ENCODE measurements at places on chromosomes 11 and 22.

- DNase-seq: no peak
Observed at GRCh38 chr22:20076627-20077172, 3.3 kb upstream of the DGCR8 start.

DNA sequence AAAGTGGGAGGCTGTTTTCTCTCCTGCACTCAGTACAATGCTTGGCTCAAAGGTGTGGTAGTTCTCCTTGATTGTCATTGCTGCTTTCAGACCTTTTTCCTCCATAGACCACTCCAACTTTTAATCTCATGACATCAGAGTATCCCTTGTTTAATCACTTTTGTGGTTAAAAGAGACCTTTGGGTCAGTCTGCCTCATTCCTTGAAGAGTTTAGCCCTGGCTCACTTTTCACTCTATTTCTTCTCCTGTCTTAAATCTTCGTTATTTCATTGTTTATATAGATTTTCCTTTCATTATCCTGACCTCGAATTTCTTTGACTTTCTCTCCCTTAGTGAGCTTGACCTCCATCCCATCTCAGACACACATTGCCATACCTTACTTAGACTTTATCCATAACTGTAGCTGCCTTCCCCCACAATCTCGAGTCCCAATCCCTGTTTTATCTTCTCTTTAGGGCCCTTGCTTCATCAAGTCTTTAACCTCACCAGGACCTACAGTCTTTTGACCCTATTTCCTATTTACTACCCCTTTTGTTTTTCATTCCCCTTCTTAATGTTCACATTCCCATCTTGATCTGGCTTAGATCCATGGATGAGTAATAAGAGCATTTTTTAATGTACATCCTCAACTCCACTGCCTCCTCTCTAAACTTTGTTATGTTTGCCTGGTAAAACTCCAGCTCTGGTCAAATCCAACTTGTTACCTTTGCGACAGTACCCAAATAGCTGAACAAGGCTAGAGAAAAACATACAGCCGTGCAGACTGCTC, 9.5 kb downstream of the ATXN10 start:
- DNase-seq: no peak

- no peak for DNase-seq
Observed at GRCh38 chr11:9571071-9571762, 2.3 kb upstream of the WEE1 start.

GRCh38 chr22:21991304-21991596, 8.7 kb upstream of the TOP3B start:
- no peak for DNase-seq

DNA sequence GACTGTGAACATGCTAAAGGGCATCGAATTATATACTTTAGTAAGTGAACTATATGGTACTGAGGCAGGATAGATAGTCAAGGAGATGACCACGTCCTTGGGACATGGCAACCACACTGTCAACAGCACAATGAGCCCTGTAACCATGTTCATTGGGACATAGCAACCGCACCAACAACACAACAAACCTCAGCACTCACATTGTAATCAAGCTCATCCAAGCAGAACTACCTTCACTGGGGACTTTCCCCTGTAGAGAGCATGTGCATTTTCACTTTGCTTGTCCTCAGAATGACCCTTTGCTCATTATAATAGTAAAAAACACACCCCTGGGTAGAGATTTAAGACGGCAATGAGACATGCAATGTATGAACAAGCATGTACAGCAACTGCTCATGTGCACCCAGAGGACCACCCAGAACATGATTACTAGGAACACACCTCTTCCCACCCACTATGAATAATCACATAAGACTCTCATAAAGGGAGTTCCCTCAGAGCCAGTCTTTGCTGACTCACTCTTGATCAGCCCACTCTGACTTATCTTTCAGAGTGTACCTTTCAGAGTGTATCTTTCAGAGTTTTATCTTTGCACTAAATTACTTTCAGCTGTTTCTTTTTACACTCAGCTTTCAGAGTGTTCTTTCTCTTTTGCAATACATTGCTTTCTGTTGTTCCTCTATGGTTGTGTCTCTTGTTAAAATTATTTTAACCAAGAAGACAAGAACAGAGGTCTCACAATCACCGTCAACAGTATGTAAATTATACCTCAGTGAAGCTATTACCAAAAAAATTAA, 4.1 kb upstream of the PLAAT2 start:
- DNase-seq: peak; percentile 85

- DNase-seq: peak; percentile 63
Observed at GRCh38 chr11:74948546-74948897, 369 bp downstream of the XRRA1 start.

GRCh38 chr11:36809303-36809702, 211.3 kb upstream of the RAG2 start:
- no peak for DNase-seq

- no peak for DNase-seq
Observed at GRCh38 chr11:84420271-84420670, 1134.1 kb upstream of the CCDC90B start.

DNA sequence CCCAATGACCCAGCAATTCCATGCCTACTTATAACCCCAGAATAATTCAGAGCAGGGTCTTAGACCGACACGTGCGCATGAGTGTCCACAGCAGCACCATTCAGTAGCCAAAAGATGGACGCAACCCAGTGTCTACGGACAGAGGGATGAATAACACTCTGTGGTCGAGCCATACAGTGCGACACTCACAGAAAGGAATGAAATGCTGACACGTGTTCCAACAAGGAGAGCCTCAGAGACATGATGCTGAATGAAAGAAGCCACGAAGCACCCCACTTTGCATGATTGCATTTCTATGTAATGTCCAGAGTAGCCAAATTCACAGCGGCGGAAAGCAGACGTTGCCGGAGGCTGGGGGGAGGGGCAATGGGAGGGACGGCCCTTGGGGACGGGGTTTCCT, 134.4 kb downstream of the CTTN start:
- DNase-seq: no peak

DNA sequence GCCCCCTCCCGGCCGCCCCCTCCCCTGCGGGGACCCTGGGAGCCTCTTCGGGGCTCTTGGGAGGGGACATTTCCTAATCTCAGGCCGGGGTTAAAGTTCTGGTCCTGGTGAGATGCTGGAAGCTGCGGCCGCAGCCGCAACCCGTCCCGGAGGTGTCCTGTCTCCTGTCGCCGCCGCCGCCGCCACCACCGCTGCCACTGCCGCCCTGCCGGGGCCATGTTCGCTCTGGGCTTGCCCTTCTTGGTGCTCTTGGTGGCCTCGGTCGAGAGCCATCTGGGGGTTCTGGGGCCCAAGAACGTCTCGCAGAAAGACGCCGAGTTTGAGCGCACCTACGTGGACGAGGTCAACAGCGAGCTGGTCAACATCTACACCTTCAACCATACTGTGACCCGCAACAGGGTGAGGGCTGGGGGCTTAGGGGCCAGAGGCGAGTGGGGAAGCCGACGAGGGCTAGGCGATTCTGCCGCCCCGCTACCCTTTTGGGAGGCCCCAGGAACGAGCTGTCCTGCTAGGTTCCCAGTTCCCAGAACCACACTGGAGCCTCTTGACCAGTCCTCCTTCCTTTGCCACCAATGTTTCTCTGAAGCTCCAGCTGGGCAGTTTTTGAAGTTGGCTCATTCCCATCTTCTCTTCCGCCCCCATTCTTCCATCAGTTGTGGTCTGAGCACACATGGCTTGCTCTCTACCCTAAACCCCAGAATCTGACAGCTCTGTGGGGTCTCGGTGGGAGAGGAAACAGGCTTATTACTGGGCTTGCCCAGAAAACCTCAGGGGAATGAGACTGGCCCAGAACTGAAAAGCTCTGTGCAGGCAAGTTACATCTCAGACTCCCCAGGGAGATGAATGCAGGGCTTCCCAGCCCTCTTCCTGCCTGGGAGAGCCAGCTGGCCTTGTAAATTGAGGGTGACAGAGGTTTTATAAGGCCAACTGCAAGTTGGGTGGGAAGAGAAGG, 781 bp downstream of the SIDT2 start:
- no peak for DNase-seq

GRCh38 chr22:21964234-21964633, 11.6 kb upstream of the PPM1F start:
- no peak for DNase-seq

DNA sequence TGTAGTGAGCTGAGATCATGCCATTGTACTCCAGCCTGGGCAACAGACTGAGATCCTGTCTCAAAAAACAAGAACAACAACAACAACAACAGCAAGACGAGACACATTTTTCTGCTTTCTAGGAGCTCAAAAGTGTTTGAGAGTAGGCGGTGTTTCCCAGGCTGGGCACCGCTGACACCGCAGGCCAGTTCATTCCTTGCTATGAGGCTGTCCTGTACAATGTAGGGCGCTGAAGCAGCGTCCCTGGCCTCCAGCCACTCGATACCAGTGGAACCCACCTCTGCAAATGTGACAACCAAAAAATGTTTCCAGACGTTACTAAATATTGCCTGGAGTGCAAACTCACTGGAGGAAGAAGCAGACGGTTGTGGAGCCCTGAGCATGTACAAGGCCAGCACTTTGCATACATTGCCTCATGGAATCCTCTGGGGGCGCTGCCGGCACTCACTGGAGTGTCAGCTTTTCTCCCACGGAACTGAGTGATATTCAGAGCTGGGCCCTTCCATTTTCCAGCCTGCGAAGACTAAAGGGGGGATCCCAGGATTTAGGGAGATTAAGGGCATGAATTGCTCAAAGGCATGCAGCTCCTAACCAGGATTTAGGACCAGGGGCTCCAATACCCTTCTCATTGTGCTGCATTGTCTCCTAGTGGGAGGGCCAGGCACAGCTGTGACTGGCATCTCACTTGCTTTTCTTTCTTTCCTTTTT, 5.8 kb upstream of the MIEF1 start:
- DNase-seq: no peak

GRCh38 chr11:61694946-61695706, 14.9 kb downstream of the DAGLA start:
- DNase-seq: no peak

DNA sequence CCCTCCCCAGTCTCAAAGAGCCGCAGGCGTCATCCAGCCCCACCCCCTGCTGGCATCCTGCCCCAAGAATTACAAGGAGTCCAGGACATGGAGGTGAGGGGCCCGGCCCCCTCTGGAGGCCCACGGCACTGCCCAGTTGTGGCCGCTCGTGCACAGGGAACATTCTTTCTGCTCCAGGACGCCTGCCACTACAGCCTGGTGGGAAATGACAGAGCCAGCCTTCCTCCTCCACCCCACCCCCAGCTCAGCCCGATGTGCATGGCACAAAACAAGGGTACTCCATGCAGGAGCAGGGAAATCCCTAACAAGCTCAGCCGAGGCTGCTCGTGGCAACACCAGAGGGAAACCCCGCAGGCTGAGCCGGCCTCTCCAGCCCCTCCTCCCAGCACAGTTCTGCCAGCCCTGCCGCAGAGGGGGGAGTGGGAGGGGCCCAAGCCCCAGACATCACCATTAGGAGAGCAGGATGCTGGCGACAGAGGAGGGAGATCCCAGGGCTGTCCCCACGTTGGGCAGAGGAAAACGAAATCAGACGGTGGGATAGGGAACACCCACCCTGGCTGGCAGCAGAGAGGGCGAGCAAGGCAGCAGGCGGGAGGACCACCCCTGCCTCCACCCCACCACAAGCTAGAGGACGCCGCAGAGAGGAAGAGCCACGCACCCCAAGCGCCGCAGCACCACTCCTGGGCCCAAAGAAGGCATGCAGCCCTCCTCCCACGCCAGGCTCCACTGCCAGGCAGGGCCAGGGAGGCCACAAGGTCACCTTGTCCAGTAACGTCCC, 10.0 kb downstream of the IGSF9B start:
- DNase-seq: no peak

GRCh38 chr11:134685793-134686380, 273.8 kb upstream of the B3GAT1 start:
- no peak for DNase-seq

DNA sequence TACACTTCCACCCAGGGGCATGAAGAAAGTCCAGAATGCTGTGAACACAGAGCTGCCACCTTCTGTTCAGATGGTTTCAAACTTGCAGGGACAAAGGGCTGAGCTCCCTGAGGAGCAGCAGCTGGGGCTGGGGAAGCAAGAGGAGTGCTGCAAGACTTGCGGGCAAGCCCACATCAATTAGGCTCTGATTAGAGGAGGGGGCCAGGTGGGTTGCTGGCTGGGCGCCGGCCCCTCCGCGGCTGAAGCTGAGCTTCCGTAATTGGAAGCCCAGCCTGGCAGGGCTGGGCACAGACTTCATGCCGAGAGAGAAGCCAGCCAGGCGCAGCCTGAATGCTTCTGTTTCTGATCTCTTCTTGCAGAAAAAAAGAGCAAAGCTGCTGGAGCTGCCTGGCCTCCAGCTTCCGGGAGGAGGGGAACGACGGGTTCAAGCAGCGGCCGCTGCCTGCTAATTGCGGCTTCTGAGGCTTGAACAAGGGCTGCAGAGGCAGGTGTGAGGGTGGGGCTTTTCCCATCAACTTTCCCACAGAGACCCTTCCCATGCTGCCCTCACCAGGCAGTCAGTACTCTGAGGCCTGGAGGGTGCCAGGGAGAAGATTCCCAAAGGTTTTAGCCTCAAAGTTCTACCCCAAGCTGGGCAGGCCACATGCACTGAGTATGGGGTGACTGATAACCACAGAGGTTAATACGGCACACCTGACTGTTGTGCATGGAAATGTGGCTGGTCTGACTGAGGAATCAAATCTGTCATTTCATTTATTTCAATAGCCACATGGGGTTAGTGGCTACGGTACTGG, 91.1 kb upstream of the LMO1 start:
- DNase-seq: no peak

DNA sequence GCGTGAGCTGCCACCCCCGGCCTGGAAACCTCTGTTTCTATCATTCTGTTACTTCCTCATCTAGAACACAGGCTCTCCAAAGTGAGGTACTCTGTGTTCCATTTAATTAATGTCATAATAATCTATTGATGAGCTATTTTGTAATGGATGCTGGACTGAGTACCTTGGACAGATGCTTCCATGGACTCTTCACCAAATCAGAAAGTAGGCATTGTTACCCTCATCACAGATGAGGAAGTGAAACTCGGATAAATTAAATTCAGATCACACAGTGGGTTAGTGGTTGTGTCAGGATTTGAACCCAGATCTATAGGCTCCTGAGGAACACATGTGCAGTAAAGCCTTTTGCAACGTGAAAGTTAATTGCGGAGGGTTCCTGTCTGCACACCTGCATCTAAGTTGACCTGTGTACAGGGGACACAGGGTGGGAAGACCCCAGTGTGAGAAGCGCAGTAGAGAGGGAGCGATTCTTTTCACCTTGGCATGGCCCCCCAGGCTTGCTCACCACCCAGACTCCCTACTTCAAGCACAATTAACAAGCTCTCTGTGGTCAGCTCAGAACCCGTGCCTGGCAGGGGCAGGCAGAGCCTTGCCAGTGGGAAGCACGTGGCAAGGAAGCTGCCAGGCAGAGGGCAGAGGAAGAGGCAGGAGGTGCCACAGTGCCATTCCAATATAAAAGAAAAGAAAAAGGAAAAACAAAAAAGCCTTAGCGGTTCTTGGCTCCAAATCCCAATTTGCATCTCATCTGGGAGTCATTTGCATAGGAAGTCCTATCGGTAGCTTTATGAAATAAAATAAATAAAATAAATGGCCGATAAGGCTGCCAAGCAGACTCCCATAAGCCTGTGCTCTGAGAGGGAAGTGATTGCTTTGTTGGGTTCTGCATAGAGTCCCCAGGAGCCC, 239.3 kb downstream of the GRIK4 start:
- DNase-seq: no peak

Data from SW 1271 (cell line).